ENCODE measurements at places on chromosomes 1 and 21. TPM values are rescaled to one million over a fixed set of nuclear protein-coding genes. Genes with fewer than 3 reads are reported as not detected.

DNA sequence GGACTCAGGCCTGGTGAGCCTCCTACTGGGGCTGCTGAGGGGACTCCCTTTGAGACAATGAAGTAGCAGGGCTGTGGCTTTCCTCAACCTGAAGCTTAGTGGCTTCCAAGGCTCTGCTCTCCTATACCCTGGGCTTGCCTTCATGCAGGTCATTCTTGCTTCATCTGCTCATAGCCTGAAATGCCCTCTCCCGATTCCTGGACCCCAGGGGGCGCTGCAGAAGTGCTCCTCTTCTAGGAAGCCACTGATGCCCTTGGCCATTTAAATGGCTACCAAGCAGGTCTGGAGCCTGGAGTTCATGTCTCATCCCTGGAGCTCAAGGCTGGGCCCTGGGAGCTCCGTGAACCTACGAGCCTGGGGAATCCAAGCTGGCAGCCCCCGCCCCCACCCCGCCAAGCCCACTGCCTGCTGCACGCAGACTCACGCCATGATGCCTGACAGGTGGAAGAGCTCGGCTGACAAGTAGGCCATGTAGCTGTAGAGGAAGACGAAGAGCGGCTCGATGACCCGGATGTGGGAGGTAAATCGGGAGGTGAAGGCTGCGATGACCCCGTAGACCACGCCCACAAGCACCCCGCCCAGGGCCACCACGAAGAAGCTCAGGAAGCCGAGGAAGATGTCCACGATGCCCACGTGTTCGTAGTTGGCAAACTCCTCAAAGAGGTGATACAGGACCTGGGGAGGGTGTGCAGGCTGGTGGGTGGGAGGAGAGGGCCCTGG, 45.7 kb downstream of the SLC9A1 start:
- peak; percentile 90 for DNase-seq

GRCh38 chr1:64080941-64081562, 122.4 kb upstream of the UBE2U start:
- DNase-seq: no peak

- no peak for DNase-seq
These were observed 1293.9 kb downstream of the PLA2G4A start for GRCh38 chr1:188122646-188123045.

The IL12RB2 gene
- total RNA-seq: 1.4 TPM

- DNase-seq: peak; percentile 98
These were observed 470.6 kb downstream of the PTPRU start for GRCh38 chr1:29706936-29707335.

DNA sequence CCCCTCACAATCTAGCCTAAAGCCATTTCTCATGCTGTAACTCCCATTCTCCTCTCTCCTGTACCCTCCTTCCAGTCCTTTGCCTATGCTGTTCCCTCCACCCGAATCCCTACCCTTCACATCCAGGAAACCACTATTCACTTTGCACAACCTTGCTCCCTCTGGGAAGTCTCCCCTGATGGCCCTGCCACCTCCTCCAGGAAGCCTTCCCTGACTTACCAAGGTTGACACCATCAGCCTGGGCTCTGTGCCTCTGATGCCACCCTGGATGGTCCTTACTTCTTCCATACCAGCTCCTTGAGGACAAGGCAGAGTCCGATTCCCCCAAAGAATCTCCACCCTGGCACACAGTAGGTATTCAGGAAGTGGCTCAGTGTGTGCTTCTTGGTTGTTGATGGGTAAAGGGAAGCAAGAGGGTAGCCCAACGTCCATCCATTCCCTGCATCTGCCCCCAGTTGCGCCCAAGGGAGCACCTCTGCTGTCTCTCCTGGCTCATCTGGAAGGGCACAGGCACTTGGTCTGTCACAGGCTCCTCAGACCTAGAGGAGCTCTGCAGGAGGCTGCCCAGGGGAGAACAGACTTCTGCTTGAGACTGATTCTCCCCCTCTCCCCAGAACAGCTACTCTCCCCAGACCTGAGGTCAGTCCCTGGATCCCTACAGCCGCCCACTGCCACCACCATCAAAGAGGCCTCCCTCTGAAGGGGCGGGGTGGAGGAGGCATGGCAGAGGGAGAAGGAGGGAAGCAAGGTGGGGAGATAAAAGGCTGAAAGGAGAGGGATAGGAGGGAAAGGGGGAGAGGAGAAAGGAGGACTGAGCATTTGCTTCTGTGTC, 36.1 kb upstream of the ZC3H12A start:
- DNase-seq: no peak

- DNase-seq: peak; percentile 69
These were observed 30.8 kb upstream of the RPTN start for GRCh38 chr1:152189657-152190442.

- DNase-seq: no peak
These were observed 85.1 kb upstream of the PLXNA2 start for GRCh38 chr1:208329300-208329699.

DNA sequence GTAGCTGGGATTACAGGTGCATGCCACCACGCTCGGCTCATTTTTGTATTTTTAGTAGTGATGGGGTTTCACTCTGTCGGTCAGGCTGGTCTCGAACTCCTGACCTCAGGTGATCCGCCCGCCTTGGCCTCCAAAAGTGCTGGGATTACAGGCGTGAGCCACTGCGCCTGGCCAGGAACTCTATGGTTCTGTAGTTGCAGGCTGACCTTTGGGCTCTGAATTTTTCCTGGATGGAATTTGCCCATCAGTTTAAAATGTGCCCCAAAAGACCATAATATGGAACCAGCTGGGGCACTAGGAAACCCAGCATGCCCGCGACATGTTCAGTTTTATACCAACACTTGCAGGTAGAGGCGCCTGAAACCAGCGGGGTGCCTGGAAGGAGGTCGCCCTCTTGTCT, 1.6 kb upstream of the SCNN1D start:
- no peak for DNase-seq

- DNase-seq: no peak
These were observed 41.5 kb downstream of the BACH1 start for GRCh38 chr21:29340228-29340627.

DNA sequence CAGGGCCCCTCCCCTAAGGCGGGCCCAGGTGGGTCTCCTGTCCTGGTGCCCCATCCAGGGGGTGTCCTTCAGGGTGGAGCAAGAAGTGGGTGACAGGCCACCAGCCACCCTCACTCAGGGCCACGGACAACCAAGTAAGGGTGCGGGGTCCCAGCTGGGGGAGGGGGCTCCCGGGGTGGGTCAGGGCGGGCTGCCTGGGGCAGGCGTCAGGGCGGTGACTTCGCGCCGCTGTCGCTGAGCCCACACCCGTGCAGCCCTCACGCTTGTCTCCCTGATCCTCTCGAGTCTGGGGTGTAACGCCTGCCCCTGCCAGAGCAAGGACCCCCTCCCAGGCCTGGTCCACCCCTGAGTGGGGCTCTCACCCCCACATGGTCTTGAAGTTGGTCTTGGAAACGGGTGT, 22.2 kb downstream of the ARHGEF16 start:
- no peak for DNase-seq

The SAMD11 gene
- total RNA-seq: 14.8 TPM

The GIPC2 gene
- 0.07 TPM for total RNA-seq
